ENCODE measurements at places on chromosomes 2 and 18. TPM values are rescaled to one million over a fixed set of nuclear protein-coding genes. Genes with fewer than 3 reads are reported as not detected.

MC4R gene
- 0.32 TPM for total RNA-seq

ERICH2 gene
- total RNA-seq, result not detected

CRYGC gene
- total RNA-seq, result not detected

LYPD1 gene
- 0.11 TPM for total RNA-seq

TXNDC2 gene
- total RNA-seq, result not detected

CLEC4F gene
- total RNA-seq, result not detected

TMEM200C gene
- total RNA-seq, result not detected

DSG4 gene
- not detected for total RNA-seq

SKA1 gene
- total RNA-seq, result 5.6 TPM

CYS1 gene
- total RNA-seq, result 7.1 TPM

DLX1 gene
- 3.8 TPM for total RNA-seq

FOXI3 gene
- not detected for total RNA-seq

PLEK gene
- not detected for total RNA-seq

RGPD6 gene
- total RNA-seq, result 27.9 TPM

REG1B gene
- total RNA-seq, result not detected

ASIC4 gene
- 0.43 TPM for total RNA-seq

TBR1 gene
- total RNA-seq, result 0.97 TPM

SERPINB7 gene
- 18.6 TPM for total RNA-seq

ALPG gene
- not detected for total RNA-seq
